Retinal pigment epithelial cell (primary cell): ENCODE measurements at places on chromosomes 16 and 17.

DNA sequence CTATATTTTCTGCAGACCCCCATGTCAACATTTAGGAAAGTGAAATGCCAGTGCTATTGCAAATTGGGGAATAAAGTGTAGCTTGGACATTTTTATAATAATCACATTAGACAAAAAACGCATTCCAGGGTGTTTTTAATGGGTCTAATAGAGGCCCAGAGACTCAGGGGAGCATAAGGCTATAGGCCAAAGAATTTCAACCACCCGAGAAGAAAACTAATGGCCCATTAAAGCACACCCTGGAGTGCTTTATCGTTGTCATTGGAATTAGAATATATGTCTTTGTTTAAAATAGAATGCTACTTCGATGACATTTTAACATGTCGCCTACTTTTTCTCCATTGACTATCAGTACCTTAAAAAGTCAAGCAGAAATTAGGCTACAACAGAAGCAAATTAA, 414.1 kb upstream of the CDH8 start:
- DNase-seq = no peak

GRCh38 chr17:45189009-45189408, 27.3 kb downstream of the HEXIM2 start:
- no peak for DNase-seq

DNA sequence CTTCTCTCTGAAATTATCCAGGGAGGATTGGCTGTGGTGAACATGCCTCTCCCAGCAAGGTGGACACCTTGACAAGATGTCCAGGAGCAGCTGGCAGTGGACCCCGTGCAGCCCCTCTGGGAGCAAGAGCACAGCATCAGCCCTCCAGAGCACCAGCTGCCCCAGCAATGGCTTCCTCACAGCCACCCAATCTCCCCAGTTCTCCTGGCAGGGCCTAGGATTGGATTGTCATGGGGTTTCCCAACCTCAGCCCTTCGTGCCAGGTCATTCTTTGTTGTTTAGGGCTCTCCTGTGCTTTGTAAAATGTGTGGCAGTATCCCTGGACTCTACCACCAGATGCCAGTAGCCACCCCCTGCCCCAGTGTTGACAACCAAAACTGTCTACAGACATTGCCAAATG, 1.8 kb upstream of the KRT36 start:
- no peak for DNase-seq

DNA sequence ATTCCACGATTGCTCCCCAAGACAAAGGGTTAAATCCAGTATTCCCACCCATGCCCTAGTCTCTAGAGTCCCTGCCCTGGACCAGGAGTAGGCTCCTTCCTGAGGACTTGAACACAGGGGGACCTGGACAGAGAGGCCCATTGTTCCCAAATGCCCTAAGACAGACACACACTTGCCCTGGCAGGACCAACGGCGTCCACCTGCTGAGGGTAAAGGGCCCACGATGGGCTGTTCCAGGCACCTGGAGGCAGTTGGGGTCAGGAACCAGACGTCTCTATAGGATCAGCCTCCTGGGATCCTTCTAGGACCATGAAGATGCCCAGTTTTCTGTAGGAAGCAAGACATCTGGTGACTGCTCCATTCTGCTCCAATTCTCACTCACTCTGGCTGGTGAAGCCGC, 39.3 kb downstream of the TNFRSF13B start:
- no peak for DNase-seq

DNA sequence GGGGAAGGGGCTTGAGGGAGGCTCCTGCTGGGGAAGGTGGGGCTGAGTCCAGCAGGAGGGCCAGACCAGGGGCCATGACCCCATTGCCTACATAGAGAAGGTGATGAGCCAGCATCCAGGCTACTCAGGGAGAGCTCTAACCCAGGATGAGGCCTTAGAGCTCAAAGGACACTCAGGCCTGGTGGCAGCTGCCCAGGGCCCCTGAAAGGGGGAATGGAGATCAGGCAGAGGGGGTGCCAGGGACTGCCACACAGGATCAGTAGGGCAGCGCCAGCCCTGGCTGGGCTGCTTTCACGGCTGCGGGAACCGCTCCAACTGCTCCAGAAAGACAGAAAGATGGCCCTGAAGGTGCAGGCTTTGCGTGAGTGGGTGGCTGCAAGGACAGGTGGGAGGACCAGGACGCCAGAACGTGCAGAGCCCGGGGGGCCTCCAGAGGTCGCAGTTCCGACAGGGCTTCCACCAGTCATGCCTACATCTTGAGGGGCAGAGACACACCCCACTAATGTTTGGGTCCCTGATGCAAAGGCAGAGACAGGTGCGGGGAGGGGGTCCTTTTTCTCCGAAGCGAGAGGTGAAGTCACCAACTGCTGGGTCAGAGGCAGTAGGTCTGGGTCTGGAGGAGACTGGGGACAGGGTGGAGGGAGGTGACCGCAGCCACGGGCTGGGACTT, 882 bp upstream of the ATP6V0C start:
- DNase-seq = no peak

- DNase-seq = no peak
Measured at GRCh38 chr17:7544911-7545310, 3.9 kb upstream of the TNFSF12 start.

GRCh38 chr16:35195173-35195863, 1735.9 kb downstream of the TP53TG3F start:
- no peak for DNase-seq
